ENCODE measurements at places on chromosomes 2 and 18.

DNA sequence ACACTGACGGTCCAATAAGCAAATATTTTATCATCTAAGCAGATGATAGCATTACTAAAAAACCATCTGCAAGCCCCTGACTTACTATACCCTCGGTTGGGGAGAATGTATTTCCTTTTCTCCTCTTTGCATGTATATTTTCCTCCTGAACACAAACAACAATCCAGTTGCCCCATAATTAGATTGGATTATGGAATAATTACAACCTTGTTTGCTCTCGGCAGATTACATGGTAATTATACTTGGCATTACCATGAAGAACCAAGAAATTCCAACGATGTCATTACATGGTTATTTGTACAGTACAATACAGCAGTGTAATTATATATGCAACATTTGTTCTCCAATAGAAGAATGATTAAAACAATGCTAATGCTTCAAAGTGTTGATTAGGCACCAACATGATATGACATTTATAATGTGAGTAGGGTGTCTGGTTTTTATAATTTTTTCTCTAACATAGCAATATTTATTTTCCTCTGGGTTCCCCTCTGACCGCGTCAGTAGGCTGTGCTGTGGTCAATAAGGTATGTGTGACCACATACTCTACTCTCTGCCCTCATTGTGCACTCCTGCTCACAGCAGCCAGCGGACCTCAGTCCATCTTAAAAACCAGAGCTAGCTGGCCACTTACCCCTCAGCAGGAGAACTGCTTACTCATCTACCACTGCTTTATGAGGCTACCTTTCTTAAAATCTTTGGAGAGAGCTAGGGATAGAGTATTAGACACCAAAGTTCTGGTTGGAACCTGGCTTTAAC is 176.1 kb downstream of the INSIG2 start:
- DNase-seq: no peak

DNA sequence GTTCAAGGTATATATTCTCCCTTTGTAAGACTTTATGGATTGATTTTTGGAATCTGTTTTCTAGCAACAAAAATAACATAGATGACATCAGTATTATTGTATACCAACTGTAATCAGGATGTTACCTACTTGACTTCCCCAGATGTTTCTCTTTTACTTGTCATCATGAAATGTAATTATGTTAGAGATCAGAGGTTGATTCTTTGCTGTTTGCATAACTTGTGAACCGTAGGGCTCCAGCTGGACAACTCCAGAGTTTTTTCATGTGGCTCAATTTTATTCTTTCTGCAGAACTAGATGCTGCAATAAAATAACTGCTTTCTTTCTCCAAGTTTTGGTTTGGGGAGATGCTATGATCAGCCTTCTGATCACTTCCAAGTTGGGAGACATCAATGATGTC is 58.1 kb downstream of the SPOPL start:
- DNase-seq: no peak

GRCh38 chr18:62663731-62664336 is 51.5 kb upstream of the PHLPP1 start:
- no peak for DNase-seq

DNA sequence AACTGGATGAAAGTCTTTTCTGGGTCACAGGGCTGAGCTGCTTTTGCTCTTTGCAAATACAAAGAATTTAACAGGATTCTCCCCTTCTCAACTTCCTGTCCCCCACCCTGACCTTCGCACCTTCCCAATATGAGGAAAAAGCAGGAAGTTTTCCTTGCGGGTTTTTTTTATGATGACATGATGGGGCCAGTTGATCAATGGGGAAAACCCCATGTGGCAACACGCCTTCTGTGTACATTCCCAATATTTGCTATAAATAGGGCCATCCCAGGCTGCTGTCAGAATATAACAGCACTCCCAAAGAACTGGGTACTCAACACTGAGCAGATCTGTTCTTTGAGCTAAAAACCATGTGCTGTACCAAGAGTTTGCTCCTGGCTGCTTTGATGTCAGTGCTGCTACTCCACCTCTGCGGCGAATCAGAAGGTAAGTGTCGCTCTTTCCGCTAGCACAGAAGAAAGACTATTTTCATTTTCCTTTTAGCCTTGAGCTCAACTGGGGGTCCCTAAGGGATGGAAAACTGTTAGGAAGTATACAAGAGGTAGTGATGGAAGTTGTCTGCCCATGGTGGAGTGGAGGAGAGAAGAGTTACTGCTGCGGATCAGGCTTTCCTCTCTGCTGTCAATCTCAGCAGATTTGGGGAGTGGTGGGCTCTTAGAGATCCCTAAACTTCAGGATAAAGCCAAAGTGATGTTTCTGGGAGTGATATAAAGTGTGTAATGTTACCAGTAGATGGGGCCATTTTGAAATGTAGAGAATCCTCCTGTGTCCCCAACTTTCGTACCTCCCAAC is at the start of gene CCL20:
TSS of gene CCL20 (plus strand) at position 281 of the 792 bp plus-strand sequence. CDS start at position 351, 70 bp downstream.
- DNase-seq: no peak

GRCh38 chr2:26752656-26753055 is 11.4 kb upstream of the SLC35F6 start:
- DNase-seq: no peak

DNA sequence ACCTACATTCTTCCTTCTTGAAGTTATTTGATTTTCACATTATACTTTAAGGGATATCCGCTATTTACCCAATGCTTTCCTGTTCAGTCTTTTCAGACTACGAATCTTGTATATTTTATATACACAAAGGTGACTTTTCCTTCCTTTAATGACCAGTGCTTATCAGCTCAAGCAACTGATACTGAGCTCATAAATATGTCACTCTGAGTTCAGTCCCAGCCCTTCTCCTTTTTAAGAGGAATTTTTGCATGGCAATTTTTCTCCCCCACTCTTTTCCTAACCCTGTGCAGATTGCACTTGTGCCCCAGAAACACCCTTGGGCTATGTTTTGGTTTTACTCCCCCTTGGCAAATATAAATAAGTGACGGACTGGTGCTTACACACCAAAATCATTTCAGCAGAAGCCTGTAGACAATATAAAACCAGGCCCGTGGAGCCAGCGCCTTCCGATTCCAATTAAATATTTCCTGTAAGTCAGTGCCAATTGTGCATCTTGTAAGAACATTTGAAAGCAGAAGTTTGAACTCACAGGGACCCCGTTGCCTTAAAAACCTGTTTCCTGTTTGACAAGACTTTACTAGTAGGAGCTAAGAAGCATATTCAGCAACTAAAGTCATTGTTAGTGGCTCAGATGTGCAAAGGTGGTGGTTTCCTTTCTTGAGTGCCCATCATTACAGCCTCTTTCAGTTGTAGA is 66.3 kb upstream of the GATA6 start:
- no peak for DNase-seq

DNA sequence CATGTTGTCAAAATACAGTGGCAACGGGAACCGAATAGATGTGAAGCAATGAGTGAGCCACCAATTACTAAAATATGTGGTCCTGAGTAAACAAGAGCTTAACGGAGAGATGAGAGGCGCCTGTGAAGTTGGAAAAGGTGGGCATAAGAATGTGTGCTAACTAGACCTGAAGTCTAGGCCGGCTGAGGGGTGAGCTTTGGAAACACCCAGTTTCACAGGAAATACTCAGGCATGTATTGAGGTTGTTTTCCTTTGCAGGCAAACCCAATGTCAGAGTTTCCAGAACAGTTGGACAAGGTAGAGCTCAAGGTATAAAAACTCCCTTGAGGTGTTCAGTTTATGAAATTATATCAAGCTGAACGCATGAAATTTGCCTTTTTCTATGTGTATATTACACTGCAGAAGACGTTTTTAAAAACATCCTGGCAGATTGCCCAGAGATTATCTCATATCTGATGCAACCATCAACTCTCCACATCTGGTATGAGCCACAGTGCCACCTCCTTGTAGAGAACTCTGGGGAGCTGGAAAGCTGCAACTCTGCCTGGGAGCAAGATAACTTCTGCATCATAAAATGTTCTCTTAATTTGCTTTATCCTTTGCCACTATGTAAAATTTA is 3.9 kb upstream of the WDSUB1 start:
- peak; percentile 71 for DNase-seq

GRCh38 chr18:79863161-79864005 is 65.6 kb downstream of the KCNG2 start:
- DNase-seq: no peak

DNA sequence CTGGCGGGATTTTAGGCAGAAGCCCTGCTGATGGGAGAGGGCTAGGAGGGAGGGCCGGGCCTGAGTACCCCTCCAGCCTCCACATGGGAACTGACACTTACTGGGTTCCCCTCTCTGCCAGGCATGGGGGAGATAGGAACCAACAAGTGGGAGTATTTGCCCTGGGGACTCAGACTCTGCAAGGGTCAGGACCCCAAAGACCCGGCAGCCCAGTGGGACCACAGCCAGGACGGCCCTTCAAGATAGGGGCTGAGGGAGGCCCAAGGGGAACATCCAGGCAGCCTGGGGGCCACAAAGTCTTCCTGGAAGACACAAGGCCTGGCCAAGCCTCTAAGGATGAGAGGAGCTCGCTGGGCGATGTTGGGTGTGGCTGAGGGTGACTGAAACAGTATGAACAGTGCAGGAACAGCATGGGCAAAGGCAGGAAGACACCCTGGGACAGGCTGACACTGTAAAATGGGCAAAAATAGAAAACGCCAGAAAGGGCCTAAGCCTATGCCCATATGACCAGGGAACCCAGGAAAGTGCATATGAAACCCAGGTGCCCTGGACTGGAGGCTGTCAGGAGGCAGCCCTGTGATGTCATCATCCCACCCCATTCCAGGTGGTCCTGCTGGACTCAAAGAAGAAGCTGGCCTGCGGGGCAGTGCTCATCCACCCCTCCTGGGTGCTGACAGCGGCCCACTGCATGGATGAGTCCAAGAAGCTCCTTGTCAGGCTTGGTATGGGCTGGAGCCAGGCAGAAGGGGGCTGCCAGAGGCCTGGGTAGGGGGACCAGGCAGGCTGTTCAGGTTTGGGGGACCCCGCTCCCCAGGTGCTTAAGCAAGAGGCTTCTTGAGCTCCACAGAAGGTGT is 8.5 kb downstream of the PROC start:
- no peak for DNase-seq

DNA sequence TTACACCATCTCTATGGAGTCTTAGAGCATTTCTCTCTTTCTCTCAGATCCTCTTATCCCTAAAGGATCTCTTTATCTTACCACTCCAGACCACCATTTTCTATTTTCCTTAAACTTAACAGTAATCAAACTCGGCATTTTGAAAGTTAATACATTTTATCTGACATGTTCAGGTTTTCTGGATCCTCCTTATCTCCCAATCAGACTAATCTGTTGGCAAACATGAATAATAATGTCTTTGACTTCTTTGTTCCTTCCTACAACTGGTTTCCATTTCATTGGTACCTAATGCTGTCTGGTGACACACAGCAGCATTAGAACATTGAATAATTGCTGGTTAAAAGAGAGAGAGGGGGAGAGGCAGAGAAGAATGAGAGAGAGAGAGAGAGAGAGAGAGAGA is 932.1 kb upstream of the FSHR start:
- no peak for DNase-seq

DNA sequence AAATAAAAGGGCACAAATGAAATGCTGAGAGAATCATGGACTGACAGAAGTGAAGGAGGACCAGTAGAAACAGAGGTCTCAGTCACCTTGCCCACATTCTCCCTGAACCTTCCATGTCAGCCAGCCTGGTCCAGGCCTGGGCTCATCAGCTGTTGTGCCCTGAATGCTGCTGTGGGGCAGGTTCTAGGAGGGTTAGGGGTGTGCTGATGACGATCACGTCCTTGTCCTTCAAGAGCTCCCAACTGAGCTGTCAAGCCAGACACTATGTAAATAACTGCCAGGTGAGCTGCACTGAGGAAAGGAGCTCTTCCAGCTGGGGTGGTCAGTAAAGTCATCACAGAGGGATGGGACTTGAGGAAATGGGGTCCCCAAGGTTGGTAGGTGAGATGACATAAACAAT is 156.5 kb downstream of the SMAD2 start:
- no peak for DNase-seq

GRCh38 chr2:20212871-20213503 is 11.9 kb downstream of the SDC1 start:
- no peak for DNase-seq

DNA sequence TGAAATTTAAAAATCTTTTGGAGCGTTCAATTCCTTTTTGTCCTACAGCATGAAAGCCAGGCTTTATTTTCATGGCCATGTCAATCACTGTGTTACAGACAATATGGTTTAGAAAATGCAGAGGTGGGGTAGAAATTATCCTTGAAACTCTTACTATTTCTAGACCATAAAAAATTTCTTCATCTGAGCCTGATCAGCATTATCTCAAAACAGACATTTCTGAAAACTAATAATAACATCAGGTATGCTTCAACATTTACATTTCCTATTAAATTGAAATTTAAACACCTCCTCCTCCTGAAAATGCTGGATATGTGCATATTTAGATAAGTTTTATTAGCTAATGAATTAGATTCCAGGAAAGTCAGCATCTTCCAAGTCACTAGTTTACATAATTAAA is 570.6 kb downstream of the RIT2 start:
- DNase-seq: no peak

GRCh38 chr2:204899983-204900382 is 354.7 kb downstream of the PARD3B start:
- DNase-seq: no peak

- peak; percentile 71 for DNase-seq
These were observed 4.7 kb upstream of the KRCC1 start for GRCh38 chr2:88059979-88060906.

DNA sequence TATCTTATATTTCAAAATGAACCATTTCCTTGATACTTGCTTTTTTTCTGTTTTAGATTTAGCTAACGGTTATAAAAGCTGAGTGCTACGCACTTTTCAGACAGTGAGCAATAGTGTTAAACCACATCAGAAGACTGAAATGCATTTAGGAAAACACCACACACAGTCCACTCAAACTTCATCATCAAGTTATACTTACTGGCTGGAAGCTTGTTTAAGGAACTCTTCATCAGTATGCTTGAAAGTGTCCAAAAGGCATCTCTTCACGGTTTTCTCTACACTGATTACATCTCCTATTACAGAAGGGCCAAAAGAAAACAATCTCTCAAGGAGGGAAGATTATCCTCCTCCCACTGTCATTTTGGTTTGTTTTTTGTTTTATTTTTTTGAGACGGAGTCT is 19.7 kb downstream of the ILKAP start:
- DNase-seq: no peak

DNA sequence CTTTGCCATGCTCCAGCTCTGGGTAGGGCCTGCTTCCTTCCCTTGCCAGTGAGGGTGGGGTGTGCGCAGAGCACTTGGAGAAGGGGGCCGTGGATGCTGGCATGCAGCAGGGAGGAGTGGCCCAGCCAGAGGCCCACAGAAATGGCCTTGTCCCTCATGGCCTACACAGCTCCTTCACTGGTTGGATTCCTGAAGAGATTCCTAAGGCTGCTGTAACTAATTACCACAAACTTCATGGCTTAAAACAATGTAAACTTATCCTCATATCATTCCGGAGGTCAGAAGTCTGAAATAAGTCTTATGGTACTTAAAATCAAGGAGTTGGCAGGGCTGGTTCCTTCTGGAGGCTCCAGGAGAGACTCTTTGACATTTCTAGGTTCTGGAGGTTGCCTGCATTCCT is 195.2 kb downstream of the GLI2 start:
- DNase-seq: no peak

GRCh38 chr2:151083856-151084795 is 177.5 kb downstream of the RBM43 start:
- DNase-seq: peak; percentile 3

Data from natural killer cell (primary cell).